ENCODE measurements at places on chromosomes 4 and X. TPM values are rescaled to one million over a fixed set of nuclear protein-coding genes. Genes with fewer than 3 reads are reported as not detected.

DNA sequence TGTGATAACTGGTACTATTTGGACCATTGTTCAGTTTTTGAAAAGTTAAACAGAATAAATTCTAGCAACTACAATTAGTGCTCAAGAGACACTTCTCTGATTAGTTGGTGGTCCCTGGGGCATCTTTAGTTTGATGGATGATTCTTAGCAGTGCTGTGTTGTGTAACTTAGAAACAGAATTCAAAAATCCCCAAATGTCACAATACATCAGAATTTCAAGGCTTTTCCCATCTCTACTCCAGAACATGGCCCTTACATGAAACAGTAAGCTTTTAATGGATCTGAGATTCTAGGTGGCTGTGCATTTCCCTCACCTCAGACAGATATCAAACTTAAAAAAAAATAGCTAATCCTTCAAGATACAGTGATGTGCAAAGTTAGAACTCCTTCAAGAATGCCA, 104.4 kb upstream of the CXCL13 start:
- DNase-seq = no peak

GRCh38 chr4:78529569-78530209, 21.9 kb upstream of the ANXA3 start:
- DNase-seq = no peak

DNA sequence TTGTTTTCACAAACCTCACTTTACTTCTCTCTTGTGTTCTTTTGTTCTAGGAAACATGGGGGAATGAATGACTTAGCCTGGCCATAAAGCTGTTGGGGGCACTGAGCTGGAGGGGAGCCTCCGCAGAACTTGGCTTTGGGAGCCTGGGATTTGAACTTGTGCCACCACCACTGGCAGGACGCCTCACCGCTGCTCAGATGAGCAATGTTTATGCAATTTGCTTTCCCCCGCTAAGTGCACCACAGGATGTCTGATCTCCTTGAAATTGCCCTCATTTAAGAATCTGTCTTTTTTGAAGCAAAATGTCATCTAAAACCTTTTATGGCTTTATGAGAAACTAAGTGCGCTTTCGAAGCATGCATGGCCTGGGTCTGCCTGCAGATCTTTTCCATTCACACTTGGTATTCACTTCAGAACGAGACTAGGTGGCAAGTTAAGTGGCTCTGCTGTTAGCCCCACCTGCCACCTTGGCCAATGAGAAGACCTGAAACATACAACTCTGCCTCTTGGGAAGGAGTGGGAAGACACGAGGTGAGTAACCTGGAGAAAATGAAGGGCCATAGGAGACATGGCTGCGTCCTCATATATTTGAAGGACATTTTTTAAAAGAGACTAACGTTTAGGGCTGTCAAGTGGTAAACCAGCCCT, 119.3 kb downstream of the LDB2 start:
- no peak for DNase-seq

DNA sequence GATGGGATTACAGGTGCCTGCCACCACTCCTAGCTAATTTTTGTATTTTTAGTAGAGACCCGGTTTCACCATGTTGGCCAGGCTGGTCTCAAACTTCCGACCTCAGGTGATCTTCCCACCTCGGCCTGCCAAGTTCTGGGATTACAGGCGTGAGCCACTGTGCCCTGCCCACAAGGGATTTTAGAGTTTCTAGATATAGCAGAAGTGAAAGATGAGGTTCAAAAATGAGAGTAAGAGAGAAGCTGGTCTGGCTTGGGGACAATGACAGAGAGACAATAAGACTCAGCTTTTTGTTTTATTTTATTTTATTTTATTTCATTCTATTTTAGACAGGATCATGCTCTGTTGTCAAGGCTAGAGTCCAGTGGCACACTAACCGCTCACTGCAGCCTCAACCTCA, 30.6 kb downstream of the TRIM61 start:
- no peak for DNase-seq

GRCh38 chr4:126267689-126268088, 952.9 kb downstream of the FAT4 start:
- DNase-seq = no peak

Gene SPANXA2
- not detected for total RNA-seq

Gene CT45A7
- total RNA-seq = not detected

GRCh38 chrX:140480765-140481164, 24.1 kb downstream of the SOX3 start:
- no peak for DNase-seq

DNA sequence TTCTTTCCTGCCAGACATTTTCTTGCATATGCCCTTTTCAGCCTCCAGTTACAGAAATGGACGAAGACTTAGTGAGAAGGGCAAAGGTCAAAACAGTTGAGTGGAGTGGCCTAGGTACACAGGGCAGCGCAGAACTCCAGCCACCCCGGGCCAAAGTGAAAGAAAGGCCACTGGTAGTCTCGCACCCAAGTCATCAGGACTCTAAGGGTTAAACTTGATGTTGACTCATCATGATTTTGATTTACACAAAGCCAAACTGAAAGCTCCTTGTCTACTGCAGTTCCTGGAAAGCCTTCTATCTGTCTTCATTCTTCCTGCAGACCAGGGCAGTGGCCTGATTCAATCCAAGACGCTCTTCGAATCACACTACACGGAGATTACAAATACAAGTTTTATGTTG, 2.6 kb upstream of the IL13RA1 start:
- DNase-seq = no peak

DNA sequence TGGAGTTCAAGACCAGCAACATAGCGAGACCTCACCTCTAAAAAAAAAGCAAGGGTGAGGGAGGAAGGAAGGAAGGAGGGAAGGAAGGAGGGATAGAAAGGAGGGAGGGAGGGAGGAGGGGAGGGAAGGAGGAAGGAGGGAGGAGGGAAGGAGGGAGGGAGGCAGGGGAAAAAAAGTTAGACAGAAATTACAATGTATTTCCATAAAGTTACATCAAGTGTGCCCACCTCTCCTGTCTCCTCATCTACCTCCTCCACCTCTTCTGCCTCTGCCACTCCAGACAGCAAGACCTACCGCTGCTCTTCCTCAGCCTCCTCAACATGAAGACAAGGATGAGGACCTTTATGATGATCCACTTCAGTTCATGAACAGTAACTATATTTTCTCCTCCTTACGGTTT, 8.3 kb downstream of the LIN54 start:
- no peak for DNase-seq

- DNase-seq = no peak
Measured at GRCh38 chr4:155468282-155468681, 91.5 kb upstream of the MAP9 start.
